ENCODE measurements at places on chromosomes 7 and 10.

GRCh38 chr7:1419688-1420087, 39.6 kb downstream of the MICALL2 start:
- DNase-seq: no peak

DNA sequence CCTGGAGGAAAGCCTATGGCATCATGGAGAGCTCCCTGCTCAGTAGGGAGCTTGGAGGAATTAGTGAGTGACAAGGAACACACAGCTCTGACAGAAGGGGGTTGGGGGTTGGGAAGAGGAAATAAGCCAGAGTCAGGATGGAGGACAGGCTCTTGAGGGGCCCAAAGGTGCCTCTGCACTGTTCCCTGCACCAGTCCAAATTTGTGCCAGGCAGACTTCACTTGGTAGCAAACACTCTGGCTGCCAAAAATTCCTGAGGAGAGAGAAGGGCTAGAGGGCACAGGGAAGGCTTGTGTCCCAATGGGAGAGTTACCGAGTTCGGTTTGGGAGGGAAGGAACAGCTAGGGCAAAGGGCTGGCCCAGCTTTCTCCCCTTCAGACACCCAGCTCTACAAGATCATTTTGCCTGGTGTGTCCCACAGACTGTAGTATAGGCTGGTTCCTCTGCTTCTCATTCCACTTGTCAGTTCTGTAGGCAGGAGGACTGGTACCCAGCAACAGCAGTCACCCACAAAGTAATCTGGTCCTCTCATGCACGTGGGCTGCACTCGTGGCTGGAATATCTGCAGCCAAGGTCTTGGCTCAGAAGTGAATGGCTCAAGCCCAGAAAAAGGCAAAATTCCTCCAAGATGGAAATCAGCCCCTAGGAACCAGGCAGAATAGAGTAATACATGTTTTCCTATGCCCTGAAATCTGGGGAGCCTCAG, 8.0 kb upstream of the KCNIP2 start:
- no peak for DNase-seq

- DNase-seq: no peak
These were observed 142.2 kb upstream of the VWC2 start for GRCh38 chr7:49631071-49631815.

DNA sequence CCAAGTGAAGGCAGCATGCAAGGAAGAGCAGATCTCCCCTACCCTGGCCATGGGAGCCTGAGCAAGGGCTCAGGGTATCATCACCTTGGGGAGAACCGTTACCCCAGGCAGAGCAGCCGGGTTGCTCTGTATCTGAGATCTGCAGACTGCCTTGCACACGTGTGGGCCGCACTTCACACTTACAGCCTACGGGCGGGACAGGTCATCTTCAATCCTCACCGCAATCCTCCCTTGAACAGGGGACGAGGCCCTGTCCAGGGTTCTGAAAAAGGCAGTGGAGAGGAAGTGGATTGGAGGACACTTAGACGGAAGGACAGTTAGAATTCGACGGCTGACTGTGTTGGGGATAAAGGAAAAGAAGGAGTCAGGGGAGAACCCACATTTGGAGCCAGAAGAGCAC, 51.4 kb downstream of the NPS start:
- no peak for DNase-seq

DNA sequence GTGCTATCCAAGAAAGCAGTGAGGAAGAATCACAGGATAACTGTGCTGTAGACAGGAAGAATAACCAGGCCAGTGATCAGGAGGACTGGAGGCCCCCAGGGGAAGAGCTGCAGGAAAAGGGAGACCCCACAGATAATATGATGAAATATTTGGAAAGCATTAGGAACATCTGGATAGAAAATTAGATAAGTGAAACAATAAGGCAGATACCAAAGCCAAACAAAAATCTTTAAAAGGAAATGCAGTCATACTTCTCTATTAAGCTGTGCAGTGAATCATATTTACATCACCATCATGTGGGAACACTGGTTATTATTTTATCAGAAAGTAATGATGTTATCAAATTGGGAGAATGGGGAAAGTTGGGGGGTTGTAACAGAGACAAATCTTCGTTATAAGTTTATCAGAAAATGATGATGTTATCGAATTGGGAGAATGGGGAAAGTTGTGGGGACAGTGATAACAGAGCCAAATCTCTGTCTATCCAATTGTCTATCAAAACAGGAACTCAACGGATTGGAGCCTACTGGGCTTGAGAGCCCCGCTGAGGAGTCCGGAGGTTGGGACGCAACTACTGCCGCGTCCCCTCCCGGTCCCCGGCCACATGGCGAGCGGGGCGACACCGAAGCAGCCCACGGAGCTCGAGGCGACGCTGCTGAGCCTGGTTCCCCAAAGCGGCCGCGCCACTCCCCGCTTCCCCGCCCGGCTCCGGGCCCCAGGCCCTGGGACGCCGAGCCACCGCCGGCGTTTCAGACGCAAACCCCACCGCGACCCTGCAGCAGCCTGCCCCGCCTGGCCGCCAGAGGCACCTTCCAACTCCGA, 14.0 kb upstream of the RALA start:
- peak; percentile 43 for DNase-seq

DNA sequence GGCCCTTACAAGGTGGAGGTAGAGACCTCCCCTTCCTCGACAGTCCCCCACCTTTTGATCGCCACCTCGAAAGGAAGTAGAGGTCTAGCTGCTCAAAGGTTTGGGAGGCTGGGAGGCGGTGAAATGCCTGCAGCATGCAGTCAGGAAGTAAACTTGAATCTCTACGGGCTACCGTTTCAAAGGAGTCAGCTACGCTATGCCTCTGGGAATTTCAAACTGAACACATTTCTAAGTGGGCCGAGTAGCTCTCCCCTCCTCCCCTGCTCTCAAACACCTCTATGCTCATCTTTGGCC, 68.0 kb downstream of the CXCL12 start:
- no peak for DNase-seq

- no peak for DNase-seq
These were observed 54.7 kb upstream of the VWC2 start for GRCh38 chr7:49718760-49719159.

DNA sequence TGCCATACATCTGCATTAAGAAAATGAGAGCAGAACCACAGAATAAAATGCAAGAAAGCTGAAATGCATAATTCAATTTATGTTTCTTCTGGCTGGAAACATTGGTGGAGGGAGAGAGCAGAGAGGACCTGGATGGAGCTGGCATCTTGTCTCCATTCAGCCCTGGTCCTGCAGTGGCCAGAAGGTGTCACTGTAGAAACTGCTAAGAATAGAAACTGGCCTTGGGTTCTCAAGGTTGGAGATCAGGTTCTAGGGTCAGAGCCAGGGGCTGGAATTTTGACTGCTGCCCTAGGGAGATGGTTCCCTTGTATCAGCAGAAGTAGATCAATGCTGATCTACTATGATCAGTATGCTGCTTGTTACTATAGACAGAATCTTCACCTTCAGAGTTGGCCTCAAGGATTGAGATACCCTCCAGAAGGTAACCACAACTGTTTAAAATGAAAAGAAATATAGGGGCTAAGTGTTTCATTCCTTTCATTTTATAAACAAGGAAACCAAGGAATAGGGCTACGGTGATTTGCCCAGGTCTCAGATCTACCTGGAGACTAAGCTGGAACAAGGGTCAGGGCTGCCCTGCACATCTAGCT, 13.1 kb downstream of the TAS2R41 start:
- no peak for DNase-seq

DNA sequence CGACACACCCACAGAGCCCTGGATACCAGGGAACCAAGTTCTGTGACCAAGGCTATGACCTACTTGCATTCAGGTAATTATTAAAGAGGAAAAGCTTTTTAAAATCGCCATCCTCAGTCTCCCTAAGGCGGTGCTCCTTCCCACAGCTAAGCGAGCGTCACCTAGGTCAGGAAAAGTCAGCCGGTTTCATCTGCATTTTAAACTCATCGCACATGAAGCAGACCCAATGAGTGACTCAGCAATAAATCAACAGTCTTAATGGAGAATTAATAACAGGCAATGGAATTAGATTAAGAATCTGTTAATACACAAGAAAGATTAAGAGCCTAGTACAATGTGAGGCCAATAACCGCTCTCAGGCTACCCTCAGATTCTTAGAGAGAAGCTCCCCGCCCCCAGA, 59.2 kb downstream of the HSPA12A start:
- DNase-seq: no peak

Data from GM12892 (cell line).